ENCODE measurements at places on chromosomes 13 and 19.

DNA sequence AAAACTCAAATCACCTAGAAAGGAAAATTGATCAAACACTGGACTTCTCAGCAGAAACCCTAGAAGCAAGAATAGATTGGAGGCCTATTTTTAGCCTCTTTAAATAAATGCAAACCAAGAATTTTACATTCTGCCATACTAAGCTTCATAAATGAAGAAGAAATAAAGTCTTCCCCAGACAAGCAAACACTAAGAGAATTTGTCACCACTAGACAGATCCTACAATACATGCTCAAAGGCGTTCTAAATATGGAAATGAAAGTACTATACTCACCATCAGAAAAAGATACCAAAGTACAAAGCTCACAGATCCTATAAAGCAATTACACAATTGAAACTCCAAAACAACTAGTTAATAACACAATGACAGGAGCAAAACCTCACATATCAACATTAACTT is 578.1 kb downstream of the UQCRFS1 start:
- no peak for DNase-seq

- DNase-seq, result no peak
Observed at GRCh38 chr19:45729800-45730290, 851 bp downstream of the FBXO46 start.

- DNase-seq, result no peak
Observed at GRCh38 chr13:40969169-40969901, 49.8 kb downstream of the ELF1 start.

DNA sequence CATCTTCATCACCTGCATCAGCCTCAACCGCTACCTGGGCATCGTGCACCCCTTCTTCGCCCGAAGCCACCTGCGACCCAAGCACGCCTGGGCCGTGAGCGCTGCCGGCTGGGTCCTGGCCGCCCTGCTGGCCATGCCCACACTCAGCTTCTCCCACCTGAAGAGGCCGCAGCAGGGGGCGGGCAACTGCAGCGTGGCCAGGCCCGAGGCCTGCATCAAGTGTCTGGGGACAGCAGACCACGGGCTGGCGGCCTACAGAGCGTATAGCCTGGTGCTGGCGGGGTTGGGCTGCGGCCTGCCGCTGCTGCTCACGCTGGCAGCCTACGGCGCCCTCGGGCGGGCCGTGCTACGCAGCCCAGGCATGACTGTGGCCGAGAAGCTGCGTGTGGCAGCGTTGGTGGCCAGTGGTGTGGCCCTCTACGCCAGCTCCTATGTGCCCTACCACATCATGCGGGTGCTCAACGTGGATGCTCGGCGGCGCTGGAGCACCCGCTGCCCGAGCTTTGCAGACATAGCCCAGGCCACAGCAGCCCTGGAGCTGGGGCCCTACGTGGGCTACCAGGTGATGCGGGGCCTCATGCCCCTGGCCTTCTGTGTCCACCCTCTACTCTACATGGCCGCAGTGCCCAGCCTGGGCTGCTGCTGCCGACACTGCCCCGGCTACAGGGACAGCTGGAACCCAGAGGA is 2.6 kb downstream of the P2RY11 start:
- no peak for DNase-seq

DNA sequence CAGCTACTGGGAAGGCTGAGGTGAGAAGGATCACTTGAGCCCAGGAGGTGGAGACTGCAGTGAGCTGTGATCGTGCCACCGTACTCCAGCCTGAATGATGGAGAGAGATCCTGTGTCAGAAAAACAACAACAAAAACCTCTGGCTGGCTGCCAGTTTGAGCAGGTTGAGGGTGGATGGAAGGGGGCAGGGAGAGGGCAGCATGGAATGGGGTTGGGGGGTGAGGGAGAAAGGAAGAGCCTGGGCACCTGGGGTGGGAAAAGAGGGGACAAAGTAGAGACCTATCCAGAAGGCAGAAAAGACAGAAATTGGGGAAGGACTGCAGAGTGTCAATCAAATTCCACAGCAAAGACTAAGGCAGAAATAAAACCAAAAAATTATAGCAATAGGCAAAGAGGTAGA is 4.7 kb downstream of the SLC1A5 start:
- no peak for DNase-seq

DNA sequence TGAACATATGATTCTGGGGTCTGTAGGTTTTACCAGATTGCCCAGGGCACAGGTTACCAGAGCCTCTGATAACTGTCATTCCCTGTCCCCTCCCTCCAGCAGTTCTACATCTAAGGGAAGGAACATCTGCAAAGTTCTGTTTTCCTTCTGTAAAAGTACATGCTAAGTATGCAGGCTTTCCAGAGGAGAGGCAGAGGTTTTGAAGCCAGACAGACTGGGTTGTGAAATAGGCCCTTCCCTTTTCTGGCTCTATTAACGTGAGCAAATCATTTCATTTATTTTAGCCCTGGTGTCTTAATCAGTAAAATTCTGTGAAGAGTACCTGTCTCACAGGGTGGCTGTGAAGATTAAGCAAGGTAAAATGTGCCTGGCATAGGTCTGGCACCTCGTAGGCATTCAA is 66.1 kb upstream of the C1QTNF9 start:
- DNase-seq, result no peak

DNA sequence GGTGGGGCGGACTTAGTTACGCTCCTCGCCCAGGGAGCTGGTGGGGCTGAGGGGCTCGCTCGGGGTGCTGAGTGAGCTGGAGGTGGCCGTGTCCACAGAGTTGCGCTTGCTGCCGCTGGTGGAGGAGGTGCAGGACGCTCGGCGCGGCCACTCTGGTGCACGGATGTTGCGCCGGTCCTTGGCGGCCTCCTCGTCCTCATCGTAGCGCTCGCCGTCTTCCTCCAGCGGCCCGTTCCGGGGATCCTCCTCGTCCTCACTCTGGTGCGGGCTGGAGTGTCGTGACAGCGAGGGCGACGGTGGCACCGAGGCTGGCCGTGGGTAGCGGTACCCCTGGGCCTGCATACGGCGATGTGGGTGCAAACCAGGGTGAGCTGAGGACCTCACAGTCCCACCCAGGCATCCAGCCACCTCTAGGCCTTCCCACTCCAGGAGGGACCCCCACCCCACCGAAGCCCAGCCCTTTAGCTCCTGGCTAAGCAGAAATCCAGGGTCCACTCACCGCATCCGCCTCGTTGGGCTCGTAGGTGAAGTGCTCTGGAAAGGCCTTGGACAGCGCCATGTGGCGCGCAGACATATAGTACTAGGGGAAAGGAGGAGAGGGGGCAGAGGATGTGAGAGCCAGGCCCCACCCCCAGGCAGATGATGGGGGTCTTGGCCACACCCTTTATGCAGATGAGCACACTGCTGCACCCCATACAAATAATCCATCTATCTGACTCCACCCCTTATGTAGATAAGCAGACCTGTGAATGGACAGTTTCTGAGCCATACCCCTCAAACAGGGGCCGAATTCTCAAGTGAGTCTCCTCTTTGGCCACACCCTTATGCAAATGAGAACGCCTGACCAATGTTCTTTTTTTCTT is 4.4 kb downstream of the FTL start:
- no peak for DNase-seq

All from T-helper 1 cell (primary cell).